ENCODE measurements at places on chromosomes 6 and 20. TPM values are rescaled to one million over a fixed set of nuclear protein-coding genes. Genes with fewer than 3 reads are reported as not detected.

Gene MAPK13
- 4.1 TPM for total RNA-seq

Gene MOG
- not detected for total RNA-seq

Gene NRSN2
- 43.4 TPM for total RNA-seq

Gene LHFPL5
- total RNA-seq: not detected

Gene NINL
- 10.6 TPM for total RNA-seq

All from hair follicle dermal papilla cell (primary cell).